ENCODE measurements at places on chromosomes 3 and 15.

DNA sequence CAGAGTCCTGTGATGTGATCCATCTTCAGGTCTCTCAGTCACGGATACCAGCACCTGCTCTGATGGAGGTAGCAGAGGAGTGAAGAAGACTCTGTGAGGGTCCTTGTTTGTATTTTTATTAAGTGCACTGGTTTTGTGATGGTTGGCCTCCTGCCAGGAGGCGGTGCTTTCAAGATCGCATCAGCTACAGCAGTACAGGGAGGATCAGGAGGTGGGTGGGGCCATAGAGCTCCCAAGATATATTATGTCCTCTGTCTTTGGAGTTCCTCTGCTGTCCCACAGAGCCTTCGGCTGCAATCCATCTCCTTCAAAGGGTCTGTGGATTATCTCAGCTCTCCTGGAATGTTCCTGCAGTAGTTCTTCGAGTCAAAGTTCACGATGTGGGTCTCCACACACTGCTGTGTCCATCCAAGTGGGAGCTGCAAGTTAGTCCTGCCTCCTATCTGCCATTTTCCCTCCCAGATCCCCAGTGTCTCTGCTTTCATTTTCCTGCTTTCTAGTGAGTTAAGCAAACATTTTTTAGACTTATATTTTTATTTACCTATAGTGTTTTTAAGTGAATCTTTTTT, 54.7 kb downstream of the TM2D3 start:
- no peak for DNase-seq

- no peak for DNase-seq
These were observed 25.5 kb upstream of the FRMD4B start for GRCh38 chr3:69411346-69411745.

DNA sequence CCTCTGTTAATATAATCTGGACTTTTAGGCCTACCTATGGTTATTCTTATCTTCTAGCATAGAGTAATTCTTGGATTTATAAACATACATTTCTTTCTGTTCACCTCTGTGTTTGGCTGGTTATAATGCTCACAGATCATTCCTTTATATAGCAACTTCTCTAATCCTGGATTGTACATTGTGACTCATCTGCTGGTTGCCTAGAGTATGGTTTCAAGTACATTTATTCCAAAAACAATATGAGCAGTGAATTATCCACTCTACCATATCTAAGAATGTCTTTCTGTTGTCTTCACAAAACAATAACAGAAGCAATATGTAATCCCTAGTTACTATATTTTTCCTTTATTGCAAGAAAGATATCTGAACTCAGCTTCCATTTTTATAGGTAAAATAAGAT, 35.3 kb downstream of the FSIP1 start:
- DNase-seq: no peak

DNA sequence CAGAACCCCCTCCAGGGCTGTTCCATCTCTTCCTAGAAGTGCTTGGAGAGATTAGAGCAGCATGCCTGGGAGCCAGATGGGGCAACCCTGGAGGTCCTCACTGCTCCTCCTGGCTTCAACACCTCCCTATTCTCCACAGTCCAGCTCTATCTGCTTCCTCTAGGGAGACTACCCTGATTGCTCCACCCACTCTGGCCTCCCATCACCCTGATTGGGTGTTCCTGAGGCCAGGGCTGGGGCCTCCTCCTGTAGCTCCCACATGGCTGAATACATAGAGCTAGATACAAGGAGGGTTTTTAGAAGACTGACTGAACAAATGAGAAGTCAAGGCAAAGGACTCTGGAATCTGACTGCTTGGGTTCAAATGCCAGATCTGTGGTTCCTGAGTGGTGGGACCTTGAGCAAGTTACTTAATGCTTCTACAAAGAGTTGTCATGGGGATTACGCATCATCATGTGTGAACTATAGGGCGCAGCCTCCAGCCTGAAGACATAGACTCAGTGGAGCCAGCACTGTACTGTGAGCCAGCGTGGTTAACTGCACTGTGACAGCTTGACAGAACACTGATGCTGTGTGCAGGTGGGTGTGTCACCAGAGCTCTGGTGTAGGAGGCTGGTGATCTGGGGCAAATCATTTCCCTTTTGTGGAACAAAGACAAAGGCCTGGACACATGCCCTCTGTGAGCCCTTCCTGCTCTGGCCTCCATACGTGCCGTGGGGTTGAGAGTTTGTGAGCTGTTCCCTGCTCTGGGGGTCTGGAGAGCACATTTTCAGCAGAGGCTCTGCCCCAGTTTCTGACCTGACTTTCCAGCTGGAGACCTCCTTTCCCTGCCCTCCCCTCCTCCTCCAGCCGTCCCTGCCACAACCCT, 74.8 kb downstream of the SCN5A start:
- no peak for DNase-seq

- DNase-seq: no peak
These were observed 935.2 kb downstream of the TBL1XR1 start for GRCh38 chr3:176262071-176262470.

- no peak for DNase-seq
These were observed 39.8 kb downstream of the SEMA3G start for GRCh38 chr3:52405066-52405465.

- no peak for DNase-seq
These were observed 61.5 kb downstream of the CGGBP1 start for GRCh38 chr3:87997298-87997697.

- no peak for DNase-seq
These were observed 97.8 kb upstream of the ROBO2 start for GRCh38 chr3:76942101-76942500.

DNA sequence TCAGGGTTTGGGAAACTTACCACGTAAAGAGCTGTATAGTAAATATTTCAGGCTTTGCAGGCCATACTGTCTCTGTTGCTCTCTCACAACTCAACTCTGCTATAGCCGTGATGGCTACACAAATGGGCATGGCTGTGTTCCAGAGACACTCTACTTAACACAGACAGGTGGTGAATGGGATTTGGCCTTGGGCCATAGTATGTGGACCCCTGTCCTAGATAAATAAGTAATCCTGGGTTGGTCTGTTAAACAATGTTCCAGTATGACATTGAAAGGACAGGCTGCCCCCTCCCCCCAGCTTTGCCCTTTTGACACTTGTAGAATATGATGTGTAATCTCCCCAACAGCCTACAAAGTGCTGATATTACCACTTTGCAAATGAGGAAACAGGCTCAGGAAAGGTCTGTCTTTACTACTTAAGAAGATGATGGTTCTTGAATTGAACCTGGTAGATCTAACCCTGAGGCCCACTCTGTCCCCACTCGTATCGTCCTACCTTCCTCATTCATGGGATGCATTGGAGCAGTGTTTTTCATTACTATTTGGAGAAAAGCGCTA, 38.4 kb downstream of the SLCO3A1 start:
- no peak for DNase-seq

GRCh38 chr15:29099131-29099880, 170.3 kb downstream of the NSMCE3 start:
- DNase-seq: no peak

- no peak for DNase-seq
These were observed 6.8 kb downstream of the SLC35A5 start for GRCh38 chr3:112568642-112569041.

DNA sequence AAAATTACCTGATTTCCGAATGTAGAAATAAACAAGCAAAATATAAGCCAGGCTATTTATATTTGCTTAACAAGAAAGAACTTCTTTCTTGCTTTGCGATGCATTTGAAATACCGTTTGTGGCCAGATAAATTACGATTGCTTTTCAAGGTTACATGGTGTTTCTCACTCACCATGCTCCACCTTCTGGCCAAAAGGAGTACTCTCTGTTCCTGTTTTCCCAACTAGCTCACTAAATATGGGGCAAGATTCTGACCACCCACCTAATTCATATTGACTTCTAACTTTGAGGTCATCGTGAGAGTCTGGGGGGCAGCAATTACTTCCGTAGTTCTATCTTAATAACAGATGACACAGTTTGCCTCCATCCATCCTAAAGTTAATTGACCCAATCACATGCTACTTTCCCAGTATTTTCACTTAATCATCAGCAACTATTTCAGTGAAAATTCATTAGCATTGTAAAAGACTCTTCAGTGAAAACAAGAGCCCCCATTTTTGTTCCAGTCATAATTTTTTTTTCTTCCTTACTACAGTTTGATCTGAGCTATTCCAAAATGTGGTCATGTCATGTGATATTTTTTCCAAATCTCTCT, 25.9 kb downstream of the ACP3 start:
- DNase-seq: no peak

- no peak for DNase-seq
These were observed 21.1 kb upstream of the IQCF6 start for GRCh38 chr3:51799879-51800749.

Data from activated gamma-delta T cell (primary cell).